ENCODE measurements at places on chromosomes 1 and 21. TPM values are rescaled to one million over a fixed set of nuclear protein-coding genes. Genes with fewer than 3 reads are reported as not detected.

The HTR1D gene
- 0.47 TPM for total RNA-seq

The S100A3 gene
- 0.85 TPM for total RNA-seq

The SYCP1 gene
- total RNA-seq = not detected

The GPX7 gene
- 7.8 TPM for total RNA-seq

The SPOCD1 gene
- total RNA-seq = not detected

The HES3 gene
- total RNA-seq = not detected

DNA sequence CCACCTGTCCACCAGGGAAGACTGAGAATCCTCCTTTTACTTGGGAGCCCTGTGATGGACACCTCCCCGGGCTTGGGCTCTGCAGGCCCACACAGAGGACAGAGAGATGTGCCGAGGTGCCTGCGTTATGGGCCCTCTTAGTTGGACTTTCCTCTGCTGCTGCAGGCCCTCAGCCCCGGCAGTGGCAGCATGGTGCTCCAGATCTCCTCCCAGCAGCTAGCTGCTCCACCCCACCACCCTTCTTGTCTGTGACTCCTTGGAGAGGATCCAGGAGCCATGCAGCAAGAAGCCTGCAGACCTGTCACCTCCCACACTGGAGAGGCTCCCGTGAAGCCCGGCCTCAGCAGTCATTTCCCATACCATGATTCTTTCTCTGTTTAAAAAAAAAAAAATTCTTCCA is 27.4 kb downstream of the PHGDH start:
- DNase-seq = no peak

DNA sequence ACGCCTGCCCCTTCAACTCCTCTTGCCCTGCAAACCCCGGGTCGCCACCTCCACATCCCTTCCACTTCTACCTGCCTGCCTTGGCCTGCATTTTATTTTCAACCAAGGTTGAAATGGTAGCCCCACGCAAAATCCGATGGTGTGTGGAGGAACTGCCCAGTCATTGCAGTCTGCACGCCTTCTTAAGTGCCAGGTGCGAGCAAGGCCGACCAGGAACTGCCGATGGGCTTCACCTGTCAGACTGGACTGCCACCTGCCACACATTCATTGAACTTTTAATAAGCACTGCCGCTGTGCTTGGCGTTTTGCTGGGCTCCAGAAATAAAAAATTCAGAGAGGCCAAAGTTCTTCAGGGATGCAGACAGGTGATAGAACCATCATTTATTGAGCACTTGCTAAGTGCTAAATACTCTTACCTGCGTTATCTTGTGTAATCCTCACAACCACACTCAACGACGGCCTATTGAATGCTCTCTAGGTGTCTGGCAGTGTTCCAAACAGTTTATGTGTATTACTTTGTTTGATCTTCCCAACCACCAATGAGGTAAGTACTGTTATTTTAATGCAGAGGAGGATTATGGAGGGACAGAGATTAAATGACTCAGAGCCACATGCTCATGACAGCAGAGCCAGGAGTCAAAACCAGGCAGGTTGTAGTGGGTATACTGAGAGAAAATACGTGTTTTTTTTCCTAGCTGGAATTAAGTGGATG is 36.2 kb downstream of the CACHD1 start:
- peak; percentile 57 for DNase-seq

DNA sequence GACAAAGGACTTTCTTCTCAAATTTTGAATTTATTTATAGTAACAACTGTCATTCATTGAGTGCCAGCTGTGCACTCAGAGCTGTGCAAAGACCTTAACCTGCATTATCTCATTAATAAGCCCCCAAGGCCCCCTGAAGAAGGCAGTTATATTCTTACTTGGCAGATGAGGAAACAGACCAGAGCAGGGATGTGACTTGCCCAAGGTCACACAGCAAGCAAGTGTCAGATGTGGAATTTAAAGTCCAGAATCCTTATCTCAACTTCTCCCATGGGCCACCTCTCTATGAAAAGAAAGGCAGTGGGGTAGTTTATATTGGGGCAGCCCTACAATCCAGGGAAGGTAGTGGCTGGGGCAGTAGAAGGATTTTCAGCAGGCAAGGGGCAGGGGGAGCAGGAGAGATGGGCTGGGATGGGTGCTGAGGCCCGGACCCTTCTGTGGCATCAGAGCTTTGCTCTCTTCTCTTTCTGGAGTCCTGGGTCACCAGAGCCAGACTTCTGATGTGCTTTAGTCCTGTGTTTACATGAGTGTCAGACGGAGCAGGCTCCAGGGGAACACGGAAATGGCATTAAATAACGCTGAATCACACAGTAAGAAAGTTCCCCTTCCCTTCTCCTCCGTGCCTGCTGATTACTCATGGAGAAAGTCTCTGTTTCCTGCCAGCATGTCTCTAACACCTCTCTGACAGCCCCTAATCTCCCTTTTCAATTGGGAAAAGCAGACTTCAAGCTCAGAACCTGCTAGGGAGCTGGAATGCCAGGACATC is 39.5 kb downstream of the EPHB2 start:
- no peak for DNase-seq

GRCh38 chr1:154325583-154326545 is 539 bp downstream of the ATP8B2 start:
- DNase-seq = no peak

All from mucosa of descending colon (tissue), 3 donors.